ENCODE measurements at places on chromosomes 11 and 22.

GRCh38 chr11:2825261-2825888, 60.2 kb downstream of the CDKN1C start:
- no peaks in the 10 kb centered on the region for H3K27me3 ChIP-seq
- no peak overlapping the region for H3K4me3 ChIP-seq
- no peak for DNase-seq
- peak overlapping the region; percentile 73 for H3K27ac ChIP-seq

- H3K36me3 ChIP-seq: peaks cover 2% of the 10 kb centered on the region
- peak overlapping the region; percentile 99 for H3K27ac ChIP-seq
- peaks cover 47% of the 10 kb centered on the region for H3K4me1 ChIP-seq
- H3K4me3 ChIP-seq: peak overlapping the region; percentile 96
- H3K27me3 ChIP-seq: no peaks in the 10 kb centered on the region
- DNase-seq: no peak
These were observed 1.3 kb downstream of the DENND5A start for GRCh38 chr11:9263840-9264315.

- no peak overlapping the region for H3K4me3 ChIP-seq
- H3K27ac ChIP-seq: no peak overlapping the region
- no peaks in the 10 kb centered on the region for H3K36me3 ChIP-seq
- no peak for DNase-seq
These were observed 3.7 kb downstream of the FGF4 start for GRCh38 chr11:69771466-69771865.

DNA sequence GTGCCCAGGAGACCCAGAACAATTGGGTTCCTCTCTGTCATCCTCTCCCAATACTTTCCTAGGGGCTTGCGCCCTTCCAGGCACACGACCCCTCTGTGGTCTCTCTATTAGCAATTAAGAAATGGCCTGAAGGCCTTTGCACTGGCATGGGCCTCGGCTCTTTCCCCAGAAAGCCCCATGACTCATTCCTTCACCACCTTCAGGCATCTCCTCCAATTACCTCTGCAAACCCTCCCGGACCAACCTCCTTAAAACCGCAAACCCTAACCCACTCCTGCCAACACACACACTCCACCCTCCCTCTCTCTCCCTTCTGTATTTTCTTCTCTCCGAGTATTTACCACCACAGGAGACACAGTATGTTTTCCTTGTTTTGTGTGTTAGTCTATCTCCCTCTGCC, 36.7 kb downstream of the LARGE1 start:
- peaks cover 12% of the 10 kb centered on the region for H3K4me1 ChIP-seq
- DNase-seq: no peak
- no peaks in the 10 kb centered on the region for H3K36me3 ChIP-seq

DNA sequence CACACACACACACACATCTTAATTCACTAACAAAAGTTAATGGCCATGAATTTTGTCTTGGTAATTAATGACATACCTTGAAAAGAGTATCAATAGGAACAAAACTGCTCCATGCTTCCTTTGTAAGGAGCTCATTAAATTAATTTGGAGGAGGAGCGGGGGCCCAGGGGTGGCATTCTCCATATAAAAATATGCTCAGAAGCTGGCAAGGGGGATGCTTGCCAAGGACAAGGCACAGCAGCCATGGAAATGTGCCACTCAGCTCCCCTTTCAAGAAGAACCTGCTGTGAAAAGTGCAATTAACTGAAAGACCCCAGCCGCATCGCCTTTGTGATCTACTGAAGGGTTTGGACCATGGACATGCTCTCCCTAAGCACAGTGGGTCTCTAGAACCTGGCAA, 385.9 kb upstream of the API5 start:
- no peaks in the 10 kb centered on the region for H3K27me3 ChIP-seq
- no peaks in the 10 kb centered on the region for H3K4me1 ChIP-seq
- no peak overlapping the region for H3K4me3 ChIP-seq
- DNase-seq: no peak
- H3K27ac ChIP-seq: no peak overlapping the region

DNA sequence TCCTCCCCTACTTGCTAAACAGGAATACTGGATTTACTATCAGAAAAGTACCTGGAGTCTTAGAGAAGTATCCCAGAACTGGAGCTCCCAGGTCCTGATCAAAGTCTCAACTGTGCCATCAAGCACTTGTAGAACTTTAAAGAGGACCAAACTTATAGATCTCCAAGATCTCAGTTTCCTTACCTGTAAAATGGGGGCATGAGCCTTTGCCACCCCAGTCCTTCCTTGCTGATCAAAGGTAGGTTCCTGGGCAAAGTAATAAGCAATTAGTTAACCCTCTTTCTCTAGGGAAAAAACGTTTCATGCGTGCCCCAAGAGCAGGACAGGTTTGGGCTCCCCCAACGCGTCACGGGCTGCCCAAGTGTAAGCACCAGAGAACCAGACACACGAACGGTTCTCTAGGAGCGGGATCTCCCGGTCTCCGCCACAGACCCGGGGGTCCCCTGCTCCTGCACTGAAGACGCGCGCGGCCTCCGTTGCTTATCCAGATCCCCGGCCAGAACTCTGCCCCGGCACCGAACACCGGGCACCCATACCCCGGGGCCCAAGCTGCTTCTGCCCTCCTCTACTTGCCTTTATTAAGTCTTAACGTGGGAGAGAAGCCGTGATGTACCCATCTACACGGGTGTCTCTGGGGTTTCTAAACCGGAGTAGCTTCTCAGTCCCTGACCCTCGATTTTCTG, 505 bp downstream of the ZNF214 start:
- no peaks in the 10 kb centered on the region for H3K27me3 ChIP-seq
- no peaks in the 10 kb centered on the region for H3K36me3 ChIP-seq
- peaks cover 24% of the 10 kb centered on the region for H3K4me1 ChIP-seq
- H3K27ac ChIP-seq: peak overlapping the region; percentile 99
- DNase-seq: no peak

- no peaks in the 10 kb centered on the region for H3K27me3 ChIP-seq
- no peak for DNase-seq
- no peaks in the 10 kb centered on the region for H3K36me3 ChIP-seq
- H3K4me1 ChIP-seq: peaks cover 3% of the 10 kb centered on the region
- H3K27ac ChIP-seq: no peak overlapping the region
These were observed 87.0 kb downstream of the BDNF start for GRCh38 chr11:27612932-27613880.

- no peak for DNase-seq
- no peak overlapping the region for H3K27ac ChIP-seq
- H3K36me3 ChIP-seq: peaks cover 3% of the 10 kb centered on the region
- no peak overlapping the region for H3K4me3 ChIP-seq
- peaks cover 4% of the 10 kb centered on the region for H3K4me1 ChIP-seq
These were observed 52.8 kb downstream of the LRRC32 start for GRCh38 chr11:76617553-76618265.

DNA sequence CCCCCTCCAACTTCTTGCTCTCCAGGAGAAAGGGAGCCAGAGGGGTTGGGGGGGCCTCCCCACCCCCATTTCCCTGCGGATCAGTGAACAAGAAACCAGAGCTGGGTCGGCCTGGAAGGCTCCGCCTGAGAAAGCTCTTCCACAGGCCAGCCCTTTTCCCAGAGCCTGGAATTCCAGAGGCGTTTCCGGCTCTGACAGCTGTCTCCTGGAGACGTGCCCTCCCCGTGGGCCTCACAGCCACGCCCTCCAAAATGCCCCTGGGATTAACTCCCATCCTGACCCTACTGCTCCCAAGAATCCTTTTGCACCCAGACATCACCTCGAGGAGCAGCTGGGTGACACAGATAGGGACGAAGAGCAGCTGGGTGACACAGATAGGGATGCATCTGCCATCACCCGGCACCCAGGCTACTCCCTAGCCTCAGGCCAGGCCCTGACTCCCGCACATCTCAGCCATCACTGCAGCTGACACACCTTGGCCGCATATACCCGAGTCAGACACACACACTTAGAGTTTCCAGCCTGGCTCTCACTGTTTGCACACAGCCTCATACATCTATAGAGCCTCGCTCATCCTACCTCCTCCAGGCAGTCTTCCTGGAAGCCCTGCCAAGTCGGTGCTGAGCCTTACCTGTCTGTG, 7.6 kb upstream of the CDC42EP1 start:
- H3K4me1 ChIP-seq: peaks cover 45% of the 10 kb centered on the region
- H3K27me3 ChIP-seq: peaks cover 6% of the 10 kb centered on the region
- no peaks in the 10 kb centered on the region for H3K36me3 ChIP-seq
- peak overlapping the region; percentile 9 for H3K4me3 ChIP-seq
- DNase-seq: no peak
- peak overlapping the region; percentile 93 for H3K27ac ChIP-seq

DNA sequence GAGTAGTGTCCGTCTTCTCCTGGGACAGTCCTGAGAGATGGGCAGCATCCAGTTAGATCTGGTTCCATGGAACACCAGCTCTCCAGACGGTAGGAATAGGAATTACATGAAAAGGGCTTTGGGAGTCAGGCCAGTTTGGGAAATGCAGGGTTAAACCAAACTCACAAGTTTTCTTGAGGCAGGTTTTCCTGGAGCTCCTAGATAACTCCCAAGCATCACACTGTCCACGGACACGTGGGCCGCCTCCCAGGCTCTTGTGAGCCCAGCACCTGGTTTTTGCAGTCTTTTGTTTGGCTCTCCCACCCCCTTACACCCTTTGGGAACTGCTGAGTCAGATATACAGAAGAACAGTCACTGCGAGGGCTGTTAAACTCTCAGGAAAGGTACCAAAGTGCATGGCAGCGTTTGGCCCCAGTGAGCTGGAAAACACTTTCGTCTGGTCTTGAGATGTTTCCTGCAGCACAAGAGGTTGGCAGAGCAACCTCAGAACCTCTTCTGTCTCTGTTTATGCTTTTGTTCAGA, 90.0 kb downstream of the BCR start:
- H3K27ac ChIP-seq: peak overlapping the region; percentile 64
- H3K4me1 ChIP-seq: peaks cover 7% of the 10 kb centered on the region
- H3K27me3 ChIP-seq: no peaks in the 10 kb centered on the region
- H3K4me3 ChIP-seq: peak overlapping the region; percentile 25
- H3K36me3 ChIP-seq: peaks cover 4% of the 10 kb centered on the region

DNA sequence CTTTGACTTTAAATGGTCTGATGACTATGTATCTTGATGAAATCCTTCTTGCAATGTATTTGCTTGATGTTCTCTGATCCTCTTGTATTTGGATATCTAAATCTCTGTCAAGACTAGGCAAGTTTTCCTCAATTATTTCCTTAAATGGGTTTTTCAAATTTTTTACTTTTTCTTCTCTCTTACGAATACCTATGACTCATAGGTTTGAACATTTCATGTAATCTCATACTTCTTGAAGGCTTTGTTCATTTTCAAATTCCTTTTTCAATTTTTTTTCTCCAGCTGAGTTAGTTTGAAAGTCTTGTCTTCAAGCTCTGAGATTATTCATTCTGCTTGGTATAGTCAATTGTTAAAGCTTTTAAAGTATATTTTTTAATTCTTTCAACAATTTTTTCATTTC, 13.1 kb downstream of the OR10W1 start:
- H3K4me1 ChIP-seq: no peaks in the 10 kb centered on the region
- H3K4me3 ChIP-seq: no peak overlapping the region
- H3K27ac ChIP-seq: no peak overlapping the region
- DNase-seq: no peak
- no peaks in the 10 kb centered on the region for H3K36me3 ChIP-seq

Measured in neural crest cell (in vitro differentiated cells).